Panc1 (cell line): ENCODE measurements at places on chromosomes 5 and 9.

- DNase-seq: no peak
Measured at GRCh38 chr5:54243483-54244080, 66.8 kb downstream of the ARL15 start.

DNA sequence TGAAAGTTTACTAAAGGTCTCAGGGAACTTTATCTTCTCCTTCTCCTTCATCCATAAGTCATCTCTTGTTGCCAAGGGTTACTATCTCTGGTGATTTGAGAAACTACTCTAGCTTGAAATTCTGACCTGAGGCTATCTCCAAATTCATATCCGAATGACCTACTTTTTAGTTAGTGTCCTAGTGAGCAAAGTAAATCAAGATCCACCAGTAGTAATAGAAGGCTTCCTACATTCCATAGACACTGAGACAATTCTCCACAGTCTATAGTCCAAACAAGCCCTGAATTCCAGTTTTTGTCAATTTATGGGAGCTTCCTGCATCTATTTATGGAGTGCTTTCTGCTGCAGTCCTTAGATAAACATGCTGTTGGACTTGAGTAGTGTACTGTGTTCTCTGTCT, 5.0 kb downstream of the IL7R start:
- DNase-seq: no peak

GRCh38 chr5:135743181-135743580, 91.3 kb upstream of the SLC25A48 start:
- DNase-seq: no peak

- no peak for DNase-seq
Measured at GRCh38 chr5:120873083-120873482, 409.0 kb downstream of the PRR16 start.
